ENCODE measurements at places on chromosomes 6 and 20. TPM values are rescaled to one million over a fixed set of nuclear protein-coding genes. Genes with fewer than 3 reads are reported as not detected.

The RPP40 gene
- 18.8 TPM for total RNA-seq

The ABHD16B gene
- total RNA-seq = not detected

The TGM3 gene
- total RNA-seq = not detected

The MOG gene
- not detected for total RNA-seq

The WFDC5 gene
- total RNA-seq = not detected

The ZNF334 gene
- 1.7 TPM for total RNA-seq

The ARMC12 gene
- 0.87 TPM for total RNA-seq

The SLC22A2 gene
- 20.3 TPM for total RNA-seq

The TLDC2 gene
- total RNA-seq = 0.50 TPM

The ECI2 gene
- total RNA-seq = 126 TPM

The CHRNA4 gene
- not detected for total RNA-seq

The RBPJL gene
- not detected for total RNA-seq

The HTR1E gene
- 0.15 TPM for total RNA-seq

The CLDN20 gene
- not detected for total RNA-seq

The MRPL18 gene
- 127 TPM for total RNA-seq

The C6orf141 gene
- 2.4 TPM for total RNA-seq

The CPXM1 gene
- 0.17 TPM for total RNA-seq

The LINC00237 gene
- not detected for total RNA-seq

The OOEP gene
- not detected for total RNA-seq

The NHSL1 gene
- total RNA-seq = 11.8 TPM

The CDH26 gene
- not detected for total RNA-seq

The MARCKS gene
- total RNA-seq = 74.0 TPM

The OXT gene
- total RNA-seq = not detected

The TMEM244 gene
- not detected for total RNA-seq

The TUBB1 gene
- total RNA-seq = not detected

The GMPR gene
- 3.6 TPM for total RNA-seq

The DDX43 gene
- 1.4 TPM for total RNA-seq

The JPH2 gene
- 8.5 TPM for total RNA-seq

The HDAC2 gene
- total RNA-seq = 104 TPM

The VWA7 gene
- total RNA-seq = 8.5 TPM

The POU5F1 gene
- total RNA-seq = 11.3 TPM

The SPATS1 gene
- not detected for total RNA-seq

The GPSM3 gene
- 0.40 TPM for total RNA-seq

The ASF1A gene
- 18.9 TPM for total RNA-seq

The MOXD1 gene
- total RNA-seq = 53.5 TPM

The OR2J3 gene
- not detected for total RNA-seq

All from renal cortical epithelial cell (primary cell).